ENCODE measurements at places on chromosomes 12 and 14.

GRCh38 chr14:59046746-59047145 is 141.7 kb upstream of the DAAM1 start:
- DNase-seq: no peak

DNA sequence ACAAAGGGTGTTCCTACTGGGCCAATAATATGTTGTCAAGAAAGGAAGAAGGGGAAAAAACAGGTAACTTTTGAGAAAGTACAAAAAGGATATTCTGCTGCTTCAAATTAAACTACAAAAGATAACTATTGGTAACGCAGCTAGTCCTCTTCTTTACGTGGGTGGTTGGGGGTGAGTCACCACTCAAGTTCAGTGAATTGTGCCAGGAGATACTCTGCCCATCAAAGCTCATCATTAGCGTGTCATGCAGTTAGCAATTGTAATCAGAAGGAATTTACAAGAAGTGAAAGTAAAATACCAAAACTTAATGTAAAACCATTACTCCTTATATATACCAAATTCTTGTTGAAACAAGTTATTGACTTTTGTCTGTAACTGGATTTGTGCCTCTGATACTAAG is 342.0 kb downstream of the NPAS3 start:
- no peak for DNase-seq

DNA sequence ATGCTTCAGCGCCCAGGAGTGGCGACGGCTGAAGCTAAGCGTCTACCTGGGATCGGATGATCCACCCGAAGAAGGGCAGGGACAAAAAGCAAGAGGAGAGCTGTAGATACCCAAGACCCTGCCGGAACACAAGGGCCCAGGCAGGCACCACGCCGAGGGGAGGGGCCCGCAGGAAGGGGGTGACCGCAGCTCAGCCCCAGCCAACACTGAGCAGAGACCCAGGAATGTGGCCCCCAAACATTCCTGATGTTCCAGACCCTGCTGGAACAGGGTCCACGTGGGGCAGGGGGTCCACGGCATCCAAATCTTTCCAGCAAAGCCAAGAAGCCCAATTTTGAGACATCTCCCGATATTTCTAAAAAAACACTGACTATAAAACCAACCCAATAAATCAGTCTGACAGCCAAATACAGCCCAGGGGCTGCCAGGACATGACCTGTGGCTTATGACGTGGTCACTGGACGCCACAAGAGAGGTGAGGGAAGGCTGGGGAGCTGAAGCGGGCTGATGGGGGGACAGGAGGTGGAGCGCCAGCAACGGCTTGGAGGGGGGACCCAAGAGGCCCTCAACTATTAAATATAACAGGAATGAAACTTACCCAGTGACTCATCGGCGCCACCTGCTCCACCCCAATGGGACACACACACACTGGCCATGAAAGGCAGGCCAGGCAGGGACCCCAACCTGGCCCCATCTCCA is 58.9 kb downstream of the NCOR2 start:
- no peak for DNase-seq

- no peak for DNase-seq
Measured at GRCh38 chr12:114588061-114588460, 95.9 kb downstream of the TBX3 start.

DNA sequence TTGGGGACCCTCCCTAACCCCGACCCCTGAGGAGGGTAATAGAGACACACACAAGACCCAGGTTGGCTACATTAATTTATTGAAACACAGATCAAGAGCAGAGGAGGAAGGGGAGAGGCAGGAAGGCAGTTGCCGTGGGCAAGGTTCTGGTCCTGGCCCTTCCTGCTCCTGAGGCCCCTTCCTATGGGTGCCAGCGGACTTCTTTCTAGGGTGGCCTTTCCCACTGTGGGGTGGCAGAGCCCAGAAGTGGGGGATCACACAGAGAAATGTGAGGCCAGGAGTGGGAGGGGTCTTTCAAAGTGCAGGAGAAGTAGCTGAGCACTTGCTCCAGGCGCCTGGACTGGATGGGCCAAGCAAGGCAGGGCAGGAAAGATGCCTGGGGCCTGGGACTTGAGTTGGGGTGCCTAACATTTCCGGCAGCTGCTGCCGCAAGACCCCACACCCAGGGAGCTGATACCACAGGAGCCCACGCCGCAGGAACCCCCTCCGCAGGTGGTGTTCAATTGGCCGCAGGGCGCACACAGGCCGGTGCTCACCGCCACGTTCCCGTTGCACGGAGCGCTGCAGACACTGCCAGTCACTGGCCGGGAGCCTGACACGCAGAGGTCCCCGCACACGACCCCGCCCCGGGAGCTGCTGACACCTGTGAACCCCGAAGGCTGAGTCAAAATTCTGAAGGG is 5.3 kb downstream of the KRT81 start:
- DNase-seq: no peak

DNA sequence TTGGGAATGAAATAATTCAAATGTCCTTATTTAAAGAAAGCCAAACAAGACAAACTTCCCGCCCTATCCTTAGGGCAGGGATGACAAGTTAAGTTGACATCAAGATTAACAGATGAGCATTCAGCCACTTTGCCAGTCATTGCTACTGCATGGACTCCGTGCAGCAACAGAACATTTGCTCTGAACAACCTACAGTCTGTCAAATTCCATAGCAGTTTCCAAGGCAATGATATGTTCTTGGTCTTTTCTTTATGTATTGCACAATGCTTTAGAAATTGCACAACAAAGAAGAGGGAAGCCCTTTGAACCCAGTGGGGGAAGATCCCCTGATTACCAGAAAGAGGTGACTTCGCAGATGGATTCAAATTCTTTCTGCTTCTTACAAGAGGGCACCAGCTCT is 269.8 kb downstream of the BCAT1 start:
- DNase-seq: no peak

GRCh38 chr14:50605766-50606165 is 45.8 kb downstream of the ATL1 start:
- no peak for DNase-seq

GRCh38 chr12:123233505-123234308 is 471 bp downstream of the MTRFR start:
- DNase-seq: no peak

- DNase-seq: no peak
Measured at GRCh38 chr12:109563291-109564284, 9.7 kb downstream of the MMAB start.

- DNase-seq: no peak
Measured at GRCh38 chr12:21934173-21934572, 7.1 kb downstream of the ABCC9 start.

DNA sequence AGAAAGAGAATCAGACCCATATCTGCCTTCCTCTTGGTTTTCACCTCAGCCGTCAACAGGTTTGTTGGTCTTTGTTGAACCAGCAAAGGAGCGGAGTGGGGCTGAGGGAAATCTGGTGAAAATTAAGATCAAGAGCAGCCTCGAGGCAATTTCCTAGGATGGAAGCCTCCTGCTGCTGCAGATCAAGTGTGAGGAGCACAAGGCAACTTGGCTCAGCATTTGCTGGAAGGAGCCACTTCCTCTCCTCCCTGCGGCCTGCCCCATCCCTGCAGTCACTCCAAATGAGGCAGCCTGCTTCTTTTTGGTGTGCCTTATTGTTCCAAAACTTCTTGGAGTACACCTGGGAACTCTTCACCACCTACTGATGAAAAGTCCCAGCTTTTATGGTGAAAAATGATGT is 4.9 kb downstream of the TC2N start:
- no peak for DNase-seq

- DNase-seq: no peak
Measured at GRCh38 chr14:53742233-53742620, 214.4 kb downstream of the BMP4 start.

GRCh38 chr12:99019798-99020197 is 374.7 kb downstream of the APAF1 start:
- DNase-seq: no peak

DNA sequence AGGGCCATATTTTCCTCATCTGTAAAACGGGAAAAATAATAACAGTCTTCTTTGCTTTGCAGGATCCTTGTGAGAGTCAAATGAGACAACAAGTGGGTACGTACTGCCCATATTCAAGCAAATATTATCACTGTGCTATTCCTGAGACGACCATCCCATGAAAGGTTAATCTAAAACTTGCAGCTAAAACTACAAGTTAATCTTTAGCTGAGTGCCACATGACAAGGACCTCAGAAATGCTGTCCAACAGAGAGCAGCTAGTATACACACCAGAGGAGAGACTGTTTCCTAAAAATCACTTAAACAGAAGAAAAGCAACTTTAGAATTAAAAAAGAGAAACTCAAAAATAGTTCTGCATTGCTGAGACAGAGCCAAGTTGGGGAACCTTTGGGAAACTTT is 162.7 kb upstream of the TMTC2 start:
- DNase-seq: no peak

DNA sequence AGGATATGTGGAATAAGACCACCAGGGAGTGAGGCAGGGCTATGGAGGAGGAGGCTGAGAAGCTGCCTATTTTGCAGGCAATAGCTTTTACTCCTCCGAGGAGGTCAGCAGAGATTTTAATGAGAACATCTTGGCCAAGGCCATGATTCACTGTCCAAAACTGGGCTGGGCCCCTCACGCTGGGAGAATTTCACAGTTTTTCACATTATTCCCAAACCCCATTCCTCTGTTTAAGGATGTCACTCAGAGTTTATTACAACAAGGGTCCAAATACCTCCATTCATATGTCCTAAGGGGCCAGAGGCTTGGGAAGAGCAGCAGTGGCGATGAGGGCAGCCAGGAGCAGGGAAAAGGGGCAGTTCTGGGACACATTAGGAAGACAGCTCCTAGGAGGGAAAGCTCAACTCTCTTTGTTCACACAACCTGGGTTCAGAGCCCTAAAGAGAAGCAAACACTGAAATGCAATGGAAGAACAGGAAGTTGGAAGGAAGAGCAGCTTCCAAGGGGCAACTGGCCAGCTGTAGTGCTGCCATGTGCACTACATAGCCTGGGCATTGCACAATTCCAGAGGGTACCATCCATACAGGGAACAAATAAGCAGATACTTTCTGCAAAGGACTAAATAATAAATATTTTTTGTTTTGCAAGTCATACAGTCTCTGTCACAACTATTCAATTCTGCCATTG is 283.2 kb downstream of the NUAK1 start:
- no peak for DNase-seq

DNA sequence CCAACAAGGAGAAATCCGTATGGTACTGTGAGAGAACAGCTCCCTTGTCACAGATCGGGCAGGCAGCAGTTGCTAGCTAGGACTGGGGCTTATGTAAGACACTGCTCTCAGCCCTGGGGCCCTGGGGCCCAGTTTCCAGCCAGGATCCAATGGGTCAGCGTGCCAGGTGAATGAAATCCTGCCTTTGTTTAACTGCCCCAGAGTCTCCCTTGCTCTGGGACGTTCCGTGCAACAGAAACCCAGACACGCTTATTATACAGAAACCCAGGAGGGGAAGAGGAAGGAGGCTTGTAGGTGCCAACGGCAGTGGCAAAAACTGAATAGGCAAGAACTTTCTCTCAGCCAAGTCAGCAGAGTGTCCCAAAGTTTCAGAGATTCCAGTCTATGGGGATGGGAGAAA is 110.6 kb downstream of the DIO2 start:
- DNase-seq: no peak

DNA sequence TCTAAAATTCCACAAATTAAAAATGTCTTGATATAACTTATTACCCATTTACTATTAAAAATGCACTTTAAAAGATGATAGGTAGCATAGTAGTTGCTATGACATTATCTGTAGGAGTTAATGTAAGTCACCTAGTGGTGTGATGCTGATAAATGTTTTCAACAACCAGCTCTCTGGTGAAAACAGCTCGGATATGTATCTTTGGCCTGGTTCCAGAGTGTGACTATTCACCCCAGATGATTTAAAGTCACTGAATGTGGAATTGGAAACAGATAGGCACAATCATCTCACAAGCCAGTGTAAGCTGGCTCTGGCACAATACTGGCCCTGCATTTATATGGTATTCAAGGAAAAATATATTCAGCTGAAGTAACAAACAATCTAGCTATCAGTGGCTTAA is 9.2 kb upstream of the CCDC196 start:
- peak; percentile 2 for DNase-seq

- no peak for DNase-seq
Measured at GRCh38 chr14:77763978-77764377, 3.0 kb upstream of the SNW1 start.

DNA sequence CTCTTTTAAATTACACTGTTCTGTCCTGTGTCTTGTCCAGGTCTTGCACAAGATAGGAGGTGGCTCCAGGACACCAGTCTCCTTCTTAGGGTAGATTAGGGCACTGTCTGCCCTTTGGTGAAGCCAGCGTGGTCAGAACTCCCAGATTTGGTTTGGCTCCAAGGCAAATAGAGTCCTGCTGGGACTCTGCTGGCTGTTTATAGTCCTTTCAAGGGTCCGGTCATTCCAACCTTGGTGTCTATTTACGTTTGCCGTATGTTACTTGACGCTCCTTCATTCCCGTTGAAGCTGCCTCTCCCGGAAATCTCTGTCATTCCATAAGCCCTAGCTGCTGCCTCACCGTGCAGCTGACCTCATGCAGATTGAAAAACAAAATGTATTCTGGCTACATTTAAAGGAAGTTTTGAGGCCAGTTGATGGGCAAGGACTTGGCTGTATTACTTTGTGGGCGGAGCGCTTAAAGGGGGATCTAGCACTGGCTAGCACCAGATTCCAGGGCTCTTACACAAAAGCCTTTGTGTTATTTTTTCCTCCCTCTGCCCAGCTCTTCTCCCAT is 180.6 kb downstream of the AKAP6 start:
- DNase-seq: no peak

DNA sequence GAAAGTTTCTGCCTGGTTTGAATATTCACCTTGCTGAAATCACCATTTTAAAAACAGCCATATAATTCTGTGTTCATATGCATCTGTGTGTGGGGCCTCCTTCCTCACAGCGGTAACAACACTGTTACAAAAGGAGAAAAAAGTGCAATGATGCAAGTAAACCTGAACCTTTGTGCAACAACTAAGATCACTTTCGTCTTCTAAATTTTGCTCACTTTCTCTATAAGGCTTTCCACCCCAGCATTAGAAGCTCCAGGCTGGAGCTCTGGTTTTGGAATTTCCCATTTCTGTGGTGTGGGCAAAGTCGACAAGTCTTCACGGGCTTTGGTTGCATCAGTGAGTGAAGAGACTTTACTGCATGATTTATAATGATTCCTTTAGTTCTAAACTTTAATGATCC is 18.4 kb downstream of the FGD6 start:
- no peak for DNase-seq

DNA sequence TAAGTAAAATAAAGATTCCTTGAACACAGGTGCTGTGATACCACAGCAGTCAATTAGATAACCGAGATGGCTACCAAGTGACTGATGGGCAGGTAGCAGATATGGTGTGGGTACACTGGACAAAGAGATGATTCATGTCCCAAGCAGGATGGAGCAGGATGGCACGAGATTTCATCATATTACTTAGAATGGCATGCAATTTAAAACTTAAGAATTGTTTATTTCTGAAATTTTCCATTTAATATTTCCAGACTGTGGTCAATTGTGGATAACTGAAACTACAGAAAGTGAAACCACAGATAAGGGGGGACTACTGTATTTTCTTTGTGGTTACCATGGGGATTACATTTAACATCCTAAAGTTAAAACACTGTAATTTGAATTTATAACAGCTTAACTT is 7.5 kb upstream of the ZFP36L1 start:
- no peak for DNase-seq

All from kidney capillary endothelial cell (primary cell).